Ovary (tissue), 10 donors: ENCODE measurements at places on chromosomes 2 and 18. TPM values are rescaled to one million over a fixed set of nuclear protein-coding genes. Genes with fewer than 3 reads are reported as not detected.

GRCh38 chr2:111709321-111709720, 174.7 kb downstream of the ANAPC1 start:
- no peak overlapping the region for H3K27ac ChIP-seq
- no peaks in the 10 kb centered on the region for H3K4me1 ChIP-seq
- no peaks in the 10 kb centered on the region for H3K27me3 ChIP-seq
- H3K36me3 ChIP-seq: no peaks in the 10 kb centered on the region

DNA sequence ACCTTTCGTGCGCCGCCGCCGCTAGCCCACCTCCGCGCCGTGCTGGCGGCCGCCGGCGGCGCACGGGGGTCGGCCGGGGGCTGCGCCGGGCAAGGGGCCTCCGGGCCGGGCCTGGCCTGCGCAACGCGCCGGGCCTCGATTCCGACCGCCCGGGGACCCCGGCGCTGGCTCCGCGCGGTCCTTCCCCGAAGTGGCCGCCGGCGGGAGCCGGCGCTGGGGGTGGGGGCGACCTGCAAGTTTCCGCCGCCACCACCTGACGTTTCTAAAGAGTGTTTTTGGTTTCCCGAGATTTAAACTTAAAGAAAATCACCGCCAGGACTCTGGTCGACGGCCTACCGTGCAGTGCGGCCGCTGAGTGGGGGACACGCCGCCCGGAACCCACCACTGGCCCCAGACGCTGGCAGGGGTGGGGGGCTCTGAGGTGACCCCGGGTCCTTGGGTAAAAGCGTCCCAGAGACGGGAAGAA, 3.8 kb upstream of the GATA6 start:
- H3K4me3 ChIP-seq: peak overlapping the region; percentile 98
- no peak for DNase-seq
- H3K27me3 ChIP-seq: no peaks in the 10 kb centered on the region
- H3K4me1 ChIP-seq: peaks cover 1% of the 10 kb centered on the region
- no peaks in the 10 kb centered on the region for H3K36me3 ChIP-seq

CRYGC gene
- total RNA-seq: not detected

DNA sequence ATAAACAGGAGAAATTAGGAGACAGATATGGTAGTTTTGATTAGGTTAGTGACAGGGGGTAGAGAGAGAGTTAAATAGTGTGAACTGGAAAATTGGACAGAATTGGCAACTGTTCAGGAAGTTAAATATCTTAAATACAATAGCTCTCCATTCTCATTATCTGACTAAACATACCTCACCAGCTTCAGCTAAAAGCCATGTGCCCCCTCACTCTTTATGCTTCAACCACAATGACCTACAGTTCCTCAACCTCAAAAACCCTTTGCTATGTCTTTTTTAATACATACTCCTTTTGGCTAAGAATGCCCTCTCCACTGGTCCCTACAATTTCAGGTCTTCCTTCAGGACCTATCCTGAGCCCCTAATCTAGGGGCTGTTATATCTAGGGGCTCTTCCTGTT, 740.2 kb upstream of the ZEB2 start:
- H3K4me3 ChIP-seq: no peak overlapping the region
- no peaks in the 10 kb centered on the region for H3K4me1 ChIP-seq
- no peaks in the 10 kb centered on the region for H3K27me3 ChIP-seq
- DNase-seq: no peak
- no peak overlapping the region for H3K27ac ChIP-seq

DNA sequence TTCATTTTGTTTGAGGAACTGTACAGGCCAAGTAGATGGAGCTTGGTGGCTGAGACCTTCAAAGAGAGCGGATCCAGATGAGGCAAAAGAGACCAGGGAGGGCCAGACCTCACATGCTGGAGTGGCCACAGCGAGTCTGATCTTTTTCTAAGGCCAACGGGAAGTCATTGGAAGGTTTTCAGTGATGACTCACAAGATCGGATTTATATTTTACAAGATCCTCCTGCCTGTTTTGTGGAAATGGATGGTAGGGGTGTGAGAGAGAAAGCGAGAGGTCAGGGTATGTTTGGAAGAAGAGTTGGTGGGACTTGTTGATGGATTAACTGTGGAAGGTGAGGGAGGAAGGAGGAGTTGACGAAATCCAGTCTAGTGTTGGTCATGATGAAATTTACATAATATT, 44.6 kb upstream of the TUBA3D start:
- no peak for DNase-seq
- H3K27ac ChIP-seq: no peak overlapping the region
- no peaks in the 10 kb centered on the region for H3K4me1 ChIP-seq
- no peak overlapping the region for H3K4me3 ChIP-seq

TMEFF2 gene
- total RNA-seq: not detected

DNA sequence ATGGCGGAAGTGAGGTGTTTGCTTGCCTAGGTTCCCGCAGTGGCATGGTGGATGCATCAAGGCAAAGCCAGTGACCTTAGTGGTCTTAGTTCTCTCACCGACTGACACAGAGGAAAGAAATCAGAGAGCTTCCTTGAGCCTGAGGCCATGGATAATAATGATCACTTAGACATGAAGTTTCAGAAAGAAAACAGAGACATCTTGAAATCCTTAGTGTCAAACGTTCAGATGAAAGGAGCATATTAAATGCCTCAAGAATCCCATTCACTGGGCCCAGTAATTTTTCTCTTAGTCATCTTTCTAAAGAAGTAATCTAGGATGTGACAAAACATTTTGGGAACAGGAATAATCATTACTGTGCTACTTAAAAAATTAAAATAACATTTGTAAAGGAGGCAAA, 35.2 kb downstream of the COPS8 start:
- no peak for DNase-seq
- H3K27me3 ChIP-seq: no peaks in the 10 kb centered on the region
- no peak overlapping the region for H3K4me3 ChIP-seq
- H3K4me1 ChIP-seq: no peaks in the 10 kb centered on the region
- H3K36me3 ChIP-seq: no peaks in the 10 kb centered on the region

DNA sequence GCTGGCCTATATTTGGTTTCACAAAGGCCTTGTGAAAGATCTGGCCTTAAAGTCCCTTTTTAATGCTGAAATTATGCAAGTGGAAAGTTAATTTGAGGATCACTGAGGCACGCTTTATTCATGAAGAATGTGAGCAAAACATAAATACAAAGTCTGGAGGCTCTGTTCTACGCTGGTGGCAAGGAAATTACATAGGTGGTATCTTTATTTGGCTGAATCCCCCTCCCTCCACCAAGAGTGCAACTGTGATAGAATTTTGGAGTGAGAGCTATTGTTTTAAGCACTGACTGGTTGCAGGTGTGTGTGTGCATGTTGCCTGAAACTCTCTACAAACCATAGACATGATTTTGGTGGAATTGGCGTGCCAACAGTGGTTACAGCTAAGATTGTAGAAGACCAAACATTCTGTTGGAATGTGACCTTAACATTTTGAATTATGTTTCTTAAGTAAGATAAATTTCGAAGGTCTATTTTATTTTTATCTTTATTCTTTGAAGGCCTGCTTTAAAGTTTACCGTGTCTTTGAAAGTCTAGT, 114.3 kb downstream of the SPTBN1 start:
- no peak for DNase-seq
- H3K4me3 ChIP-seq: no peak overlapping the region
- no peaks in the 10 kb centered on the region for H3K27me3 ChIP-seq
- H3K4me1 ChIP-seq: peaks cover 32% of the 10 kb centered on the region

RMND5A gene
- 26.4 TPM for total RNA-seq

GRCh38 chr2:205665791-205666190, 16.5 kb upstream of the NRP2 start:
- no peak for DNase-seq
- no peak overlapping the region for H3K4me3 ChIP-seq
- no peaks in the 10 kb centered on the region for H3K36me3 ChIP-seq
- no peak overlapping the region for H3K27ac ChIP-seq
- no peaks in the 10 kb centered on the region for H3K4me1 ChIP-seq

DNA sequence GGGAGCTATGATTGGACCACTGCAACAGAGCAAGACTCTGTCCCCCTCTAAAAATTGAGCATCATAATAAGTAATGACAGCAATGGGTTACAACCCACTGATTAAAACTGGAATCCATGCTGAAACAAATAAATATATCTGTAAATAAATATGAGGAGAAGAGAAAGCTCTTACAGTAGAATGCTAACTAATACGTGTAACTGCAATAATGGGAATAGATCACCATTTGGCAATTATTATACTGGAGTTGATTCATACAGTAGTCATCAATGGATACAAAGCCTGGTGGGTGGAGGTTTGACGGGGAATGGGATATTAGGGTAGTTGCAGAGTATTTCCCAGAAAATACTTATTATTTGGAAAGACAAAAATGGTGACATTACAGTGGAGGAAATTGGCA, 6.1 kb upstream of the INO80B start:
- H3K27me3 ChIP-seq: no peaks in the 10 kb centered on the region
- H3K4me3 ChIP-seq: no peak overlapping the region
- H3K4me1 ChIP-seq: no peaks in the 10 kb centered on the region
- DNase-seq: no peak
- H3K36me3 ChIP-seq: no peaks in the 10 kb centered on the region

DNA sequence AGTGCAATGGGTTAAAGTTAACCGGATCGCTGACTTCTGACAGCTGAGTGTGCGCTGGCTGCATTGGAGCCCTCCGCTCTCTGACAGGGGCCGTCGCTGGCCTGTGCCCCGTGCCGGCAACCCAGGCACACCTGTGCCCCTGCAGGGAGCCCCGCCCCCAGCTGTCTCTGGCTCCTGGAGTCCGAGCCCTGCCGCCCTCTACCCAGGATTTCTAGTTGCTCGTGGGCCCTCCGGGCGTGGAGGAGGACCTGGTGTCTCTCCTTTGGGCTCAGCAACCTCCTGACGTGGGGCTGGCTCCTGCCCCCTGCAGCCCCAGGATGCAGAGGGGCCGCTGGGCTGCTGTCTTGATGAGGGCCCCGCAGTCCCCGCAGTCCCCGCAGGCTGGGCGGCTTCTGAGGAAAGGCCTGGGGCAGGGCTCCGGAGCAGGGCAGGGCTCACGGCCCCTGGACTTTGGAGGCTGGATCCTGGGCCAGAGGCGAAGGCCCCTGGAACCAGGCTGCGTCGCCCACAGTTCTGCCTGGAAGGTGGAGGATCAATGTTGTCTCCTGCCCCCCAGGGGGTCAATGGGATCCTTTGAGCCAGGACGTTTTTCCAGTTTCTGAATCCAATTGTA, 172.8 kb downstream of the RNF144A start:
- no peaks in the 10 kb centered on the region for H3K36me3 ChIP-seq
- H3K4me1 ChIP-seq: no peaks in the 10 kb centered on the region
- H3K27me3 ChIP-seq: no peaks in the 10 kb centered on the region
- H3K27ac ChIP-seq: no peak overlapping the region
- no peak overlapping the region for H3K4me3 ChIP-seq
- no peak for DNase-seq

GRCh38 chr2:70706026-70706795, 61.8 kb downstream of the ADD2 start:
- no peak overlapping the region for H3K27ac ChIP-seq
- no peaks in the 10 kb centered on the region for H3K4me1 ChIP-seq
- DNase-seq: no peak

GRCh38 chr18:26405190-26405801, 143.1 kb downstream of the KCTD1 start:
- no peaks in the 10 kb centered on the region for H3K4me1 ChIP-seq
- H3K4me3 ChIP-seq: no peak overlapping the region
- DNase-seq: no peak
- H3K27me3 ChIP-seq: no peaks in the 10 kb centered on the region

DNA sequence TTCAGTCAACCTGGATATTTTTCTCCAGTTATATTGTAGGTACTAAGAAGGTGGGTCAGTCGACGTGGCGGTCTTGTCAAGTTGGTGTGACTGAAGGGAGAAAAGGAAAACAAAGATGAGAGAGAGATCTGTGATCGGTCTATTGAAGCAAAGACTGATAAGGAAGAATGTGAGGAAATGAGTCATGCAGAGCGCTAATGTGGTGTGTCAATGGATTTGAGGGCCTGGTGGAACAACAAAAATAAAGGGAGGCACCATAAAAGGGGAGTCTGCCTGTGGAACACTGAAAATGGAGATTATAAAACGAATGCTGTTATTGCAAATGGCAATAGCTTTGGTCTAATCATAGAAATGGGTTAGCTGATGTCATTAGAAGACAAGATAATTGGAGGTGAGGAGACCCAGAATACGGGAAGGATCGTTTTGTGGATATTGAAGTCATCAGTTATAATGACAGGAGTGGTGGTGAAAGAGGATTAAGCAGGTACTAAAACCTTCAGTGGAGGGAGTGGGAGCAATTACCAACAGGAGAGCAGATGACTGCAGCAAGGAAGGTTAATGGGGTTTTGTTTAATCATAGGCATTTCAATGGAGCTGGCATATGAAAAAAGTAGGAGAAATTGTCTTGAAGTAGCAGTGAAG, 599.1 kb upstream of the FSHR start:
- no peaks in the 10 kb centered on the region for H3K4me1 ChIP-seq
- H3K27me3 ChIP-seq: no peaks in the 10 kb centered on the region
- no peak overlapping the region for H3K27ac ChIP-seq
- no peak overlapping the region for H3K4me3 ChIP-seq
- DNase-seq: no peak

DNA sequence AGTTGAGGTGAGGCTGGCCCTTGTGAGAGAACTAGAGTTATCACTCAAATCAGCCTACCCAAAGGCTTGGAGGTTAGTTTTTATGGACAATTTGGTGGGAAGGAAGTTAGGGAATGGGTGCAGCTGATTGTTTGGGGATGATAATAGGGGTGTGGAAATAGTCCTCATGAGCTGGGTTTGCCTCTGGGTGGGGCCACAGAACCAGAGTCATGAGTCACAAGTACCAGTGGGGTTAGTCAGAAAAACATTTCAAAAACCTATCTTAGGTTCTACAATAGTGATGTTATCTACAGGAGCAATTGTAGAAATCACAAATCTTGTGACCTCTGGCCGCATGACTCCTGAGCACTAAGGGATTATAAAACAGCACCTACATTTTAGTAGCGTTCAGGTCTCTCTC, 630.1 kb upstream of the PIK3C3 start:
- H3K4me1 ChIP-seq: no peaks in the 10 kb centered on the region
- H3K36me3 ChIP-seq: no peaks in the 10 kb centered on the region
- DNase-seq: no peak
- no peaks in the 10 kb centered on the region for H3K27me3 ChIP-seq
- H3K4me3 ChIP-seq: no peak overlapping the region

GALNT3 gene
- total RNA-seq: 6.4 TPM

GRCh38 chr2:143355870-143356269, 226.7 kb downstream of the ARHGAP15 start:
- DNase-seq: no peak
- peaks cover 2% of the 10 kb centered on the region for H3K4me1 ChIP-seq
- H3K4me3 ChIP-seq: no peak overlapping the region
- H3K27ac ChIP-seq: no peak overlapping the region

DNA sequence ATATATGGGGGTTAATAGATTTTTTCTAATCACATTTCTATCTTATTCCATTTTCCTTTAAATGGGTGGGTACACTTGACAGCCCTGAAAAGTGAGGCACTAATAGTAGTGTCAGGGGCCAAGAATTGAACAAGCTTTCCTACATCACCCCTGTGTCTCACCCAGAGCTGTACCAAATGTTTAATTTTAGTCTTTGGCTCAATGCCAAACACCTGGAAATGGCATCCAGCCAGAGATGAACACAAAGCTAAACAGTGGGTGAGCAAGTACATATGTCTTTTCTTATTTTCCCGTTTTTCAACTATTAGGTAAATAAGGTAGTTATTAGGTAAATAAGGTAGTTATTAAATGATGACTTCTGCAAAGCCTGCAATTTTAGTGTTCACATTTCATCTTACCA, 276.3 kb upstream of the ERBB4 start:
- no peaks in the 10 kb centered on the region for H3K27me3 ChIP-seq
- no peaks in the 10 kb centered on the region for H3K36me3 ChIP-seq
- no peak overlapping the region for H3K4me3 ChIP-seq
- H3K4me1 ChIP-seq: no peaks in the 10 kb centered on the region
- no peak for DNase-seq
